Kidney epithelial cell (primary cell): ENCODE measurements at places on chromosomes 12 and 14. TPM values are rescaled to one million over a fixed set of nuclear protein-coding genes. Genes with fewer than 3 reads are reported as not detected.

Gene GARIN6
- total RNA-seq, result not detected in 2 replicates

Gene PYGL
- 41.1 and 48.2 TPM in 2 replicates for total RNA-seq

Gene PDE3A
- 1.4 and 1.8 TPM in 2 replicates for total RNA-seq

Gene TMEM52B
- total RNA-seq, result 0.48 TPM in 1 of 2 replicates, not detected in the other

Gene BMP4
- total RNA-seq, result 2.7 and 3.1 TPM in 2 replicates

Gene SMOC1
- 1.4 and 2.7 TPM in 2 replicates for total RNA-seq

Gene CMKLR1
- total RNA-seq, result under 0.01 and 1.4 TPM in 2 replicates

Gene STAB2
- total RNA-seq, result not detected in 2 replicates

Gene EPYC
- total RNA-seq, result not detected in 2 replicates

Gene KRT82
- total RNA-seq, result not detected in 2 replicates

Gene SYNE3
- 2.2 and 3.1 TPM in 2 replicates for total RNA-seq

Gene GLS2
- 2.3 and 3.3 TPM in 2 replicates for total RNA-seq

Gene RNU4-1
- total RNA-seq, result under 0.01 TPM in 1 of 2 replicates, not detected in the other

Gene AVPR1A
- total RNA-seq, result 0.13 and 0.14 TPM in 2 replicates

Gene NAP1L1
- total RNA-seq, result 500 and 574 TPM in 2 replicates

Gene ESPL1
- 2.2 and 4.0 TPM in 2 replicates for total RNA-seq

Gene CLEC14A
- total RNA-seq, result 0.27 and 0.58 TPM in 2 replicates

Gene TMEM119
- total RNA-seq, result not detected in 2 replicates

Gene IL31
- total RNA-seq, result not detected in 2 replicates

Gene KLHL33
- 0.08 TPM in 1 of 2 replicates, not detected in the other for total RNA-seq

Gene CRIP2
- total RNA-seq, result 101 and 128 TPM in 2 replicates

Gene PTGER2
- total RNA-seq, result 0.46 and 1.4 TPM in 2 replicates

Gene C12orf50
- total RNA-seq, result not detected in 2 replicates

Gene C12orf54
- total RNA-seq, result not detected in 2 replicates

Gene ZBTB42
- total RNA-seq, result 8.4 and 13.8 TPM in 2 replicates

Gene PLEKHD1
- 0.41 and 0.84 TPM in 2 replicates for total RNA-seq

Gene OR4N5
- not detected in 2 replicates for total RNA-seq

Gene PTCSC3
- total RNA-seq, result not detected in 2 replicates

Gene CDCA3
- total RNA-seq, result 5.8 and 8.3 TPM in 2 replicates

Gene ANKRD33
- not detected in 2 replicates for total RNA-seq

Gene EID3
- 1.5 and 2.9 TPM in 2 replicates for total RNA-seq

Gene SERPINA9
- total RNA-seq, result not detected in 2 replicates

Gene KRT3
- not detected in 2 replicates for total RNA-seq

Gene DHRS4L2
- 6.4 and 16.7 TPM in 2 replicates for total RNA-seq

Gene MGP
- 2.2 and 4.0 TPM in 2 replicates for total RNA-seq

Gene KCNK10
- total RNA-seq, result 0.04 and 0.14 TPM in 2 replicates

Gene METTL1
- total RNA-seq, result 20.3 and 22.4 TPM in 2 replicates

Gene CTSG
- total RNA-seq, result not detected in 2 replicates

Gene RIMKLB
- 26.2 and 30.0 TPM in 2 replicates for total RNA-seq

Gene FKBP4
- 40.0 and 46.6 TPM in 2 replicates for total RNA-seq

Gene CALCOCO1
- 57.6 and 68.4 TPM in 2 replicates for total RNA-seq
